ENCODE measurements at places on chromosomes 1 and 21.

GRCh38 chr1:183723571-183723970 is 70.5 kb upstream of the APOBEC4 start:
- DNase-seq, result no peak

DNA sequence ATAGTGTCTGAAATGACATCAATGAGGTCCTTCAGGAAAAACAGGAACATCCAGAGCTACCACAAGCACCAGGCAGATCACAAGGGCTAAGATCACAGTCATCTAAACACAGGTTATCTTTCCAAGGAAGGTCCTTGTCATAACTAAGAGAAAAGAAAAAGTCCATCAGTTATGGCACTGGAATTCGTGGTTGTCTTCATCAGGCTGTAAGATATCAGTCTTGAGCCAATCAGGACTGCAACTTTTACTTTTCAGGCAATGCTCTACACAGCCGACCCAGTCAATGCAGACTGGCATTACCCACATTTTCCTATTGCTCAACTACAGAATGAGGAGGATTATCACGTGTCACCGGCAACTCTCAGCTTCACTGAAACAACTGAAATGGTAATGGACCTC is 26.4 kb downstream of the SORT1 start:
- DNase-seq, result no peak

DNA sequence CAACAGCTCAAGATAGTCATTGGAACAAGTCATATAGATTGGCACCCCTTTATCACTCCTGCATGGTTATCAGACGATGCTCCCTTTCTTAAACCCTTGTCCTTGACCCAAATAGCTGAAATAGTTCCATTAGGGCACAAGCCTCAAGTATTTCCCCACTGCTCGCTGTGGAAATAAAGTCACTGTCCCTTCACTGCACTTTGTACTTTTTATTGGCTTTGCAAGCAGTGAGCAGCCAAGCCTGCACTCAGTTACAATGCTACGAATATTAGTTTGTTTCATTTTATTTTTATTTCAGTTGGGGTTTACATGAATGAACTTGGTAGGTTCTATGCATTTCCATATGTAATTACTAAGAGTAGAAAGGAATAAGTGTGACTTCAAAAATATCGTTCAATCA is 1176.4 kb downstream of the BRINP3 start:
- no peak for DNase-seq

GRCh38 chr1:145995964-145996432 is 381 bp downstream of the TXNIP start:
- peak; percentile 5 for DNase-seq

DNA sequence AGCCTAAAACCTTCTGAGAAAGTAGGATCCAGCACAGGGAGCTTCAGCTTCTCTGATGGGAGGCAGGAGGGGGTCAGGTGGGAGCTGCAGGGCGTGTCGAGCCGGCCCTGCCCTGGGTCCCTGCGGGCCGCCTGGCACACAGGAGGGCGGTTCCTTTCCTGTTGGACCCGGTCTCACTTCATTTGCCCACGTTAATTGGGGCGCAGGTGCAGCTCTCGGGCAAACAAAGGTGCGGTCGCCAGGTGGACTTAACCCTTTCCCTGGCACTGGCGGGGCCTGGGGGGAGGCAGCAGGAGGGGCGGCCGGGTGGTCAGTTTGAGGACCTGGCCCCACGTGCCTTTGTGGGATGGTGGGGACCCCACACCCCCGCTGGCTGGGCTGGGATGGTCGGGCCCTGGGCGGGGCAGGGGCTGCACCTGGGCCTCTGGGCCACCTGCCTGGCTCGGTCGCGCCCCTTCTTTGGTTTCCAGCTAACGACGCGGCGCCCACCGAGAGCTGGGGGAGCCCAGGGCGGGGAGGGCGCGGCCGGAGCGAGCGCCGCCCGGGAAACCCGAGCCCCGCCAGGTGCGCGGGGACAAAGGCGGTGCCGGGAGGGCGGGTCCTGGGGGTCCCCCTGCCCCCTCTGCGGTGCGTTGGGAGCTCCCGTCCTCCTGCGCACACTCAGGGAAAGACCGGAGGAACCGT is 20.8 kb upstream of the C1orf159 start:
- no peak for DNase-seq

GRCh38 chr21:15437883-15438282 is 291.9 kb upstream of the USP25 start:
- DNase-seq, result no peak

- no peak for DNase-seq
Observed at GRCh38 chr1:89125240-89125912, 538 bp downstream of the GBP2 start.

- no peak for DNase-seq
Observed at GRCh38 chr1:5944843-5945167, 47.4 kb downstream of the NPHP4 start.

GRCh38 chr1:90044346-90044745 is 49.4 kb downstream of the ZNF326 start:
- no peak for DNase-seq

- DNase-seq, result no peak
Observed at GRCh38 chr1:221837896-221838295, 96.0 kb upstream of the DUSP10 start.

GRCh38 chr1:64343105-64343822 is 126.7 kb upstream of the CACHD1 start:
- no peak for DNase-seq

Measured in effector CD8-positive, alpha-beta T cell (primary cell).